Stimulated activated CD4-positive, alpha-beta T cell treated with anti-CD3 and anti-CD28 coated beads, TNF-alpha, amount 100 ng/mL, for 24 hours (primary cell): ENCODE measurements at places on chromosomes 3 and 15.

DNA sequence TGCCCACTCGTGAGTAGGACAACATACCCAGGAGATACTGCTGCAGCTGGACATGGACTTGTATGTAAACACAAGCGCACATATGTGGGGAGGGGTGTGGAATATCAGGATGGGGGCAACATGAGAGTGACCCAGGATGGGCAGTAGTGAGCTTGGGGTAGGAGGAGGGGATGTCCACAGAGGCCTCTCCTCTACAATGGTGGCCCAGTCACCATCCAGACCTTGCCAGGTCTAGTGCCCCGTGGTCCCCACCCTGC lies 266 bp upstream of the ZBTB47 start:
- DNase-seq = no peak

DNA sequence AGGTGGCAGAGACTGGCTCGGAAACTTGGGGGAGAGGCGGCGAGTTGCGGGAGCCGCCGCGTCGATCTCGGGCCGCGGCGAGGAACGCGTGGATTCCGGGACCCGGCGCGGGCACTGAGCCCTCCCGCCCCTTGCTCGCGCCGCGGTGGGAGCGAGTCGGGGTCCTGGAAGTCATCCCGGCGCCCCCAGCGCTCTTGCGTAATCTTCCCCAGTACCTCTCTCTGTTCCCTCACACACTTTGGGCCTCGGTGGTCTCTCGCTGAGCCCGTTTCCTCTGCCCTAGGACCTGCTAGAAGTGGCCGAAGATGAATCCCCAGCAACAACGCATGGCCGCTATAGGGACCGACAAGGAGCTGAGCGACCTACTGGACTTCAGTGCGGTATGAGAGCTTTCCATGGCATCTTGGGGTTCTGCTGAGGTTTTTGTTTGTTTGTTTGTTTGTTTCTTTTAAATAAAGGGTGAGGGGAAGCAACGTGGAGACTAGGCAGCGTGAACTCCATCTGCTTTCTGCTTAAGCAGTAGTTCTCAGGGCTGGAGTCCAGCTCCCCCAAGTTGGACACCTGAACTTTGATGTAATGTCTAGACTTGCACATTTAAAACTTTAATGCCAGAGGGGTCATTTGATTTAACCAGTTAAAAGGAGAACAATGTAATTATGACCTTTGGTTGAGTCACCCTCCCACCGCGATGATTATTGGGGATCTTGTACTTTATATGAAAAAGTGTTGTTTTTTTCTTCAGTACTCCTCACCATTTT lies 1.3 kb downstream of the TCF12 start:
- DNase-seq = peak; percentile 0

GRCh38 chr3:126440709-126440995 lies 35.0 kb downstream of the ZXDC start:
- no peak for DNase-seq

GRCh38 chr3:156448300-156448699 lies 106.6 kb downstream of the SSR3 start:
- DNase-seq = peak; percentile 6

DNA sequence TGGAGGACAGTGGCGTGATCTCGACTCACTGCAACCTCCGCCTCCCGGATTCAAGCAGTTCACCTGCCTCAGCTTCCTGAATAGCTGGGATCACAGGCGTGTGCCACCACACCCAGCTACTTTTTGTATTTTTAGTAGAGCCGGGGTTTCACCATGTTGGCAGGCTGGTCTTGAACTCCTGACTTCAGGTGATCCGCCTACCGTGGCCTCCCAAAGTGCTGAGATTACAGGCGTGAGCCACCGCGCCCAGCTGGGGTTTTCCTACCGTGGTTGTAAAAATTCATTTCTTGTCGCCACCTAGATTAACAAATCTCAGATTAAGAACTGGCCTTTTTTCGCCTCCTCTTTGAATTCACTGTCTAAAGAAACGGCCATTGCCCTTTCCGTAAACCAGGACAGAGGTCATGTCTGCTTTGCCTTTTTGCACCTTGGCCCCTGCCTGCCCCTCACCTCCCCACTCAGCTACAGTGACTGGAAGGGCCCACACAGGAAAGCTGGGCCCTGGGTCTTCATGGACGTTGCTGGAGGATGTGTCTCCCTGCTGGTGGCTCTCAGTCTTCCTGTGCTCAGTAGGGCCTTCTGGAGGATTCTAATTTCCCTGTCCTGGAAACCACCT lies 17.2 kb downstream of the ZNF710 start:
- DNase-seq = no peak

DNA sequence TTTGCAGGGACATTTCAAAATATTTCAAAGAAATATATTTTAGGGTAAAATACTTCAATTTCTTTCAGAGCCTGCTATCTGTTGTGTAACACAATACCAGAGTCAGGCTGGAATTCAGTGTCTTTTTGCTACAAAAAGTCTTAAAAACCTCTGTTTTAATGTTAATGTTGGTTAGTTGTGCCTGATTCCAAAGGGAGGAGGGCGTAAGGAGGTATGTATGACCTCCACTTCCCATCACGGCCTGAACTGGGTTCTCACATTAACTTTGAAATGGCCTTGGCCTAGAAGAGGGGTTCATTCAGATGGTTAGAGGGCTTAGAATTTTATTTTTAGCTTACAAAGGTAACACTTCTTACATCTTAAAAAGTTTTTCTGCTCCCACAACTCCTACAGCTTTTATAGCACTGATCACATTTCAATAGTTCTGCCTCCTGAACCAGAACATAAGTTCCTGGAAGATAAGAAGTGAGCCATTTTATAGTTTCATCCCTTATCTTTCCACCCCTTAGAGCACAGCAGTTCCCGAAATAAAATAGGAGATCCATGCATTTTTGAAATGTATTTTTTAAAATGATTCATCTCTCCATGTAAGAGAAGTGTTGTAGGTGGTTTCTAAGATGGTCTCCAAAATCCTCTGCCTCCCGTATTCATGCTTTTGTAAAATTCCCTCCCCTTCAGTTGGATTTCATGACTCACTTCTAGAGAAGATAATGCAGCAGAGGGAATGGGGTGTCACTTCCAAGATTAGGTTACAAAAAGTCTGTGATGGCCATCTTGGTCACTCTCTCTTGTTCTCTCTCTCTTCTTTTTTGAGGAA lies 543.1 kb upstream of the NECTIN3 start:
- no peak for DNase-seq

- DNase-seq = no peak
These were observed 142.2 kb downstream of the FOXP1 start for GRCh38 chr3:71441217-71441924.

DNA sequence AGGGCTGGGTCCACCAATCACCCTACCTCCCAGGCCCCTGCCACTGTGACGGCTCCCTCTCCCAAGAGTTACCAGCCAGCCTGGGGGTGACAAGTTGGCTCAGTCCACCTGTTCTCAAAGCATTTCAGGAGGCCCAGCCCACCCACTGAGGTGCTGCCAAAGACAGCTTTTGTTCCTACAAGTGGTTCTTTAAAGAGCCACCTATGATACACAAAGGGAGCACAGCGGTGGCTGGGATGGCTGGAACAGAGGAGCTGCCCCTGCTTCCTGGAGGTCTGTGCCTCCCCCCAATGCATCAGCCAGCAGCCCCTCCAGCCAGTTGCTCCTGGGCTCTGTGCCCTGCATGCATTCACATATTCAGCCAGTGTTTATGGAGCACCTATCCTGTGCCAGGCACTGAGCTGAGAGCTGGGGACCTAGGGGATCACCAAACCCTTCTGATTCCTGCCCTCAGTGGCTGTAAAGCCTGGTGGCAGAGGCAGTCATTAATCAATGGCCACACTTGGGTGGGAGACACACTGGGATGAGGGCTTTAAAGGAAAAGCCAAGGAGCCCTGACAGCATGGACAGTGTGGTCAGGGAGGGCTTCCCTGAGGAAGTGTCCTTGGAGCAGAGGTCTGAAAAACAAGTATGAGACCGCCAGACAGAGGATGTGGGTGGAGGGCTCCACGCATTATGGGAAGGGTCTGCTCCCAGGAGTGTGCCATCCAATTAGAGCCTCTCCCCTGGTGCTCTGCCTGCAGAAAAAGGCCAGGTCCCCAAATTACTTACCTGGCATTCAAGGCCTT lies 107.1 kb upstream of the LINGO1 start:
- DNase-seq = no peak

- peak; percentile 9 for DNase-seq
These were observed 3.1 kb upstream of the CAMKV start for GRCh38 chr3:49872801-49873281.
